ENCODE measurements at places on chromosomes 11 and 22.

DNA sequence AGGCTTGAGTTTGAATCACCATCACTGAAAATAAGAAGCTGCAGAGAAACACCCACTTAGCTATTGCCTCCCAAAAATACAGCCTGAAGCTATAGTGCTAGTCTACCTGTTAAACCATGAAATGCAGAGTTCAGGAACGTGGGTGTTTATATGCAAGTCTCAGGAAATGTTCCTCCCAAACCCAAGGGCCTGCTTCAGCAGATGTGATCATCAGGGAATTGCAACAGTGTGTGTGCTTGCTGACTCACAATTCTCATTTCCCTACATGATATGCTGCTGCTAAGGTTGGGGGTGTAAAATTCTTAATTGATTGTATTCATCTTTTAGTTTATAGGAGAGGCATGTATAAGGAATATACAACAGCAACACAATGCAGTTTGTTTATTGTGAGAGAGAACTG, 49.6 kb downstream of the NUP98 start:
- no peak for DNase-seq

- DNase-seq, result no peak
Measured at GRCh38 chr22:28893810-28894209, 10.4 kb downstream of the ZNRF3 start.

DNA sequence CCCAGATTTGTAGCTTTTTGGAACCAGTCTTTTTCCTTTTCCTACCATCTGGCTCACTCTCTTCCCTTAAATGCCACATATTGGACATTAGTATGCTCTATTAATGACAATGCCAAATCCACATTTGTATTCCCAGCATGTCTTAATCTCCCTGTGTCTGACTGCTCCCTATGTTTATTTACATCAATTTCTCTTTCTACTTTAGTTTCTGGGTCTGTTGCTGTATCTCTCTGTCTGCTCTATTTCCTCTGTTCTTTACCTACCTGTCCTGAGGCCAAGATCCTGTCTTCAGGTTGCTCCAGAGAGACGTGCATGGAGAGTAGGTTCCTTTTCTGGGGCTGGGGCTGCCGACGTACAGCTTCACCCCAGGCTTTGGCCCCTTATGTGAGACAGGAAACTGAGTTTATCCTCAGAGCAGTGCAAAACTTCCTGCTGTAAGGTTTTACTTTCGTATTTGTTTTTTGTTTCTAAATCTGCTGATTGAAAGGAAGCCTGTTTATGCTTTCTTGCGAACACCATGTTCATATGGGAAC, 25.6 kb downstream of the OR2AG2 start:
- no peak for DNase-seq

- DNase-seq, result no peak
Measured at GRCh38 chr22:44218071-44218470, 37.3 kb downstream of the PARVG start.

DNA sequence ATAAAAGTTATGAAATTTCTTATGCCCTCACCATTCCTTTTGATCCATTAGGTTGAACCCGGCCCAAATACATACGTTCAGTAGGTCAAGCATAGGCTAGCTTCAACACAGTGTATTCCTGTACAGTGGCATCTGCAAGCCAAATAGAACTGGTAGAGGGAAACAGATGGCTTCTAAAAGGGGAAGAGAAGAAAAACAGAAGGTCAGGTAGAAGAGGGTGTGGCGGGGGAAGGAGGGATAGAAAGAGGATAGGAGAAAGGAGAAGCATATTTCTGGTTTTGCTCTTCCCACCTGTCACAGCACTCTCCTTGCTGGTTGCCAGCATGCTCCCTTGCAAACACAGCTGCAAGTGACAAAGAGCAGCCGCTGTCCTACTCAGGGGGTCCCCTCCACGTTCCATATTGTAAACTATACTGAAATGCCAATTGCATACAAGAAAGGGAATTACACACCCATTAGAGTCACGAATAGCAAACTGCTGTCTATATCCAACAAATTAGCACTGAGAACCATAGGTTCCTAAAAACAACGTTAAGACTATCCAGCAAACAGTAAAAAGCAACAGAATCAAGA, 71.8 kb downstream of the PHF21A start:
- DNase-seq, result no peak

DNA sequence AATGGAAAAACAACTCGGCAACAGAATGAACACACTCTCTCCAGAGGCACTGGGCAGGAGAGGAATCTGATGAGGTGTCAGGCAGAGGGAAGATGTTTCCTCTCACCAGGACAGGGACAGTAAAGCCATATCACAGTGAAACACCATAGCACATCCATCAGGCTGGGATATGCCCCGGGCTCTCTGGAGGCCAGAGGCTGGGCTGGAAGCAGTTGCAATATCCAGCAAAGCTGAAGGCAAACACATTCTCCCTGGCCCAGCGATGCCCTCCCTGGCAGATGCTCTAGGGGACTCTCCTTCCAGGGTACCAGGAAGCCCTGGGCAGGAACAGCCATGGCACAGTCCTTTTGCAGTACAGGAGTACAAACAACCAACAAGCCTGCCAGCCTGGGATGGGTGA, 11.1 kb downstream of the RSPH14 start:
- DNase-seq, result no peak

GRCh38 chr11:109998921-109999320, 94.3 kb upstream of the ZC3H12C start:
- no peak for DNase-seq

- no peak for DNase-seq
Measured at GRCh38 chr11:95999711-96000406, 76.0 kb upstream of the MTMR2 start.

- no peak for DNase-seq
Measured at GRCh38 chr22:19875061-19875530, 20.4 kb upstream of the GNB1L start.

DNA sequence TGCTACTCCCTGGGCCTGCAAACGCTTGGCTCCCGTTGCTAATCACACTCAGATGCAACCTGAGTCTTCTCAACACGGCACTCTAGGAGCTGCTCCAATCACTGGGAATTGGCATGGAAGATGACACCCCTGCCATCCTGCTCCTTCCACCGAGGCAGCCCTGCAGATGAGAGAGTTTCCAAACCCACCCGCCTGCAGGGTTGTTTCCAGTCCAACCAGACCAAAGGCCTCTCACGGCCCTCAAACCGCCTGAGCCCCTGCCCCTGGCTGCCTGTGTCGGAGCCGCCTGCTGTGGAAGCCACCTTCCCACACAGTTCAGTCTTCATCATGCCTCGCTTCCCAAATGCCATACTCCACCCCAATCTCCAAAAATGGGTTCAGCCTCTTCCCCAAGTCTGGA, 36.8 kb upstream of the TP53I11 start:
- no peak for DNase-seq

- DNase-seq, result no peak
Measured at GRCh38 chr11:10902301-10903063, 44.6 kb upstream of the ZBED5 start.

GRCh38 chr11:103546236-103546635, 437.0 kb downstream of the DYNC2H1 start:
- DNase-seq, result no peak

DNA sequence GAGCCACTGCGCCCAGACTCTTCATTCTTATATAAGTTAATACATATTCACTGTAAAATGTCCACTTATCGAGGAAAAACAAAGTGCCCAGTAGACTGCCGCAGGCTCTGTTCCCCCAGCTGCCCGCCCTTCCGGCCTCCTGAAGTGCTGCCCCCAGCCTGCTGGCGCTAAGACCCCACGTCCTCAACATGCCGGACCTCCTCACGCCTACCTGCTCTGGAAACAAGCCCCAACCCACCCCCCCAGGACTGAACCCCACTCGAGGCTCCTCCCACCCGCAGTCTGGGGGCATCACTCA, 1.1 kb downstream of the GATD1 start:
- DNase-seq, result no peak

GRCh38 chr11:124943254-124943616, 7.4 kb upstream of the HEPACAM start:
- no peak for DNase-seq

- no peak for DNase-seq
Measured at GRCh38 chr22:34080433-34080832, 160.2 kb upstream of the LARGE1 start.

DNA sequence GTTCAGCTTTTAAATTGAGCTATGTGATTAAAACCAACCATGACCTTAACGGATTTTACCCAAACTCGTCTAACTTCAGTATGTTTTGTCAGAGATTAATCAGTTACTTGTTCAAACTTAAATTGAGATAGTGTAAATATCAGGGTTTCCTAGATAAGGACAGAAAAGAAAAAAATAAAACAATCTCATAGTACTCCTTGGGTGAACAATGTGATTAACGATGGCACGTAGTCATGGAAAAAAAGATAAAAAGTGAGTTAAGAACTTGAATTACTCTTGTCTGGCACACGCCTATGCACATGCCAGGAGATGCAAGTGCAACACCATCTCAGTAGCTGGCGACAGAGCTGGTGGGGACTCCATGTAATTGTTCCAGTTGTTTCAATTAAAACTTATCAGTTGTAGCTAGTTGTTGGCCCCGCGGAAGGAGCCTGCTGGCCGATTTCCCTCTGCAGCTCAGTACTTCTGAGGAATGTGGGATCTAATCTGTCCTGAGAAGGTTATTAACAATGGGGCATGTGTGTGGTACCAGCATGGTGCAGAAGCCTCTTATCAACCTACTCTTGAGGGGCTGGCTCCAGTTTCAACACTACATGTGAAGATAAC, 3.0 kb downstream of the RASSF10 start:
- DNase-seq, result no peak

DNA sequence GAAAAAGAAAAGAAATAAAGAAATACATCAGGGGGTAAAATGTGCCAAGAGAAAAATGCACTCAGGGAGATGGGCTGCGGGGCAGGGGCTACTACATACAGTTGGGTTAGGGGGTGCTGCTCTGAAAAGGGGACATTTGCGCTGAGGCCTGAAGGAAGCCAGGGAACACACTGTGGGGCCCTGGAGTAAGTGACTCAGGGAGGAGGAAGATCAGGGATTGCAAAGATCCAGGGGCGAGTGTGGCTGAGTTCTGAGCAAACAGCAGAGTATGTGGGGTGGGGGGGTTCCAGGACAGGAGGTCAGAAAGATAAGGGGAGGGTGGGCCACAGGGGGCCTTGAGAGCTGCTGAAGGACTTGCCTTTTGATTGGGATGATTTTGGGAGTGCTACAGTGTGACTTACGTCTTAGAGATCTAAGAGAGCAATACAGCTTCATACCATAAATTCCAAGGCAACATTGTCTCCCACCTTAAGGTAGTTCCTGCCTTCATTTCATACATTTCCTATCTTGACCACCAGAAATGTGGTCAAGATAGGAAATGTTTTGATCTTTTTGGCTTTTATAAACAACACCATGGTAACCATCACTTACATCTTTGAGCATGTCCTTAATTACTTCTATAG, 5.8 kb downstream of the A4GALT start:
- DNase-seq, result no peak

GRCh38 chr22:28435140-28435768, 244.4 kb downstream of the TTC28 start:
- no peak for DNase-seq

DNA sequence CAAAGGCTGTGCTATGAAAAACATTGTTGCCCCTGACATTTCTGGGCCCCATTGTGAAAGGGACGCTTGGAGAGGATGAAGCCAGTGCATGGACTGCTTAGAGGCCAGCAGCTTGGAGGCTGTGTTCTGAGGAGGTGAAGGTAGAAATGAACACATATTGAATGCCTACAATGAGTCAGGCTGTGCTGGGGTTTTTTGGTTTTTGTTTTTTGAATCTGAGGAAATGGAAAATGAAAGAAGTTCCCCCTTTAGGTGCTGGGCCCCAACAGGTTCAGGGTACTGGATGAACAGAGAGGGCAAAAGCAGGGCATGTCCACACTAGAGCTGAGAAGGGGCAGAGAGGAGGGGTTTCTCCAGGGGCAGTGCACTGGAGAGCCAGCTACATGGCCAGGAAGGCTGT, 166.1 kb upstream of the API5 start:
- DNase-seq, result no peak

GRCh38 chr11:113505541-113506375, 30.6 kb upstream of the DRD2 start:
- no peak for DNase-seq

DNA sequence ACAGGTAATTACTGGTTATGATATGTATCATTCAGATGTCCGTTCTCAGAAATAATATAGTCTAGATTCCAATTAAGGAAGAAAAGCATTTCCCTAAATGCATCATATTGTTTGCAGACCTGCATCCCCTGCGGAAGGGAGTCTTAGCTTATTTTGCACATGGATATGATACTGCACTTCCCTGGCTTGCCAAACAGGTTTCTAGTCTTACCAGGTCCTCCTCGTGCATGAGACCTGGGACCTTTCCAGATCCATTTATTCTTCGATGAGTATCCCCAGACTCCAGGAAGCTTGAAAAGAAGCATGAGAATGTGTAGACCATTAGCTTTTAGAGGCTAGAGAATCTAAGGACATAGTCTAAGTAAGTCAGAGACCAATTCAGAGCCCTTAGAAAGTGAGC, 30.6 kb downstream of the CYB5R2 start:
- DNase-seq, result no peak

GRCh38 chr11:79427611-79428327, 13.1 kb downstream of the TENM4 start:
- no peak for DNase-seq

GRCh38 chr11:96136613-96137298, 206.2 kb downstream of the MAML2 start:
- no peak for DNase-seq

DNA sequence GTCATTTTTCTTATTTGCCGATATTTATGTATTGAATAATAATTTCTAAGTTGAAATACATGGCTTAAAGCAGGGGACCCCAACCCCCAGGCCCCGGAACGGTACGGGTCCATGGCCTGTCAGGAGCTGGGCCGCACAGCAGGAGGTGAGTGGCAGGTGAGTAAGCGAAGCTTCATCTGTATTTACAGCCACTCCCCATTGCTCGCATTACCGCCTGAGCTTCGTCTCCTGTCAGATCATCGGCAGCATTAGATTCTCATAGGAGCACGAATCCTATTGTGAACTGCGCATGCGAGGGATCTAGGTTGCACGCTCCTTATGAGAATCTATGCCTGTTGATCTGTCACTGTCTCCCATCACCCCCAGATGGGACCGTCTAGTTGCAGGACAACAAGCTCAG, 4.5 kb downstream of the ZMAT5 start:
- DNase-seq, result no peak

GRCh38 chr22:48366056-48366455, 1461.6 kb downstream of the BRD1 start:
- DNase-seq, result no peak

- no peak for DNase-seq
Measured at GRCh38 chr11:45847911-45848316, 639 bp downstream of the CRY2 start.

DNA sequence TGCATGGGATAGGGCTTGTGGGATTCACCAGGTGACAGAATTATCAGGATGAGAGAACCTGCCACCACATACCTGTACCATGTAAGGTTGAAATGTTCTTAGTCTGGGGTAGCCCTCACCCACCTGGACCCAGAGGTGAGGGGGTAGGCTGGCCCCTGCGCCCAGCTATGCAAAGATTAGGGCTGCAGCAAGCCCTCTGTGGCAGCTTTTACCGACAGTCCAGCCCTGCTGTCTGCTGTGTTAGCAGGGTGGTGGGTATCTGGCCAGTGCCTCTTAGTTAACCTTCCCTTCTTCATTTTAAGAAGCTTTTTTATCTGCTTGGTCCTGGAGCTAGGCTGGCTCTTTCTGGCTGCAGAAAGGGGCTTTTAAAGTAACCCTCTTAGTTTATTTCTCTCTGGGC, 13.9 kb downstream of the INSC start:
- no peak for DNase-seq

- DNase-seq, result no peak
Measured at GRCh38 chr11:1943576-1943975, 3.6 kb upstream of the MRPL23 start.

Data from thoracic aorta (tissue), 2 donors.